Activated naive CD4-positive, alpha-beta T cell treated with Interleukin-2 at 50 U/mL for 16 hours (primary cell): ENCODE measurements at places on chromosomes 6 and 20.

DNA sequence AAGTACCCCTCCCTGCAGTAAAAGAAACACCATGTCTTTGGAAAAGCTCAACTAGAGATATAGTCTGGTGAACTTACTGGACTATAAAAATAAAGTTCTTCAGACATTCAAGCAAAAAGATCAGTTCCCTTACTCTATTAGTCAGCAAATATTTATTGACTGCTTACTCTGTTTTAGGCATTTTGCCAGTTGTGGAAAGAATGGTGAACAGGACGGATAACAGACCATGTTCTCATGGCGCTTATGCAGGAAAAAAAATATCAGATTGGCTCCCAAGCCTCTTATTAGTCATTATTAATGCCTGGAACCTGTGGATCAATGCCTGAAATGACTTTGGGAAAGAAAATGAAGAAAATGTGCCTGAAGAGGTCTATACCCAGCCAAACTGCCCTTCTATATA, 282.2 kb upstream of the EPHA7 start:
- no peak for DNase-seq

- DNase-seq = no peak
Observed at GRCh38 chr20:63134201-63134612, 81.7 kb downstream of the YTHDF1 start.

DNA sequence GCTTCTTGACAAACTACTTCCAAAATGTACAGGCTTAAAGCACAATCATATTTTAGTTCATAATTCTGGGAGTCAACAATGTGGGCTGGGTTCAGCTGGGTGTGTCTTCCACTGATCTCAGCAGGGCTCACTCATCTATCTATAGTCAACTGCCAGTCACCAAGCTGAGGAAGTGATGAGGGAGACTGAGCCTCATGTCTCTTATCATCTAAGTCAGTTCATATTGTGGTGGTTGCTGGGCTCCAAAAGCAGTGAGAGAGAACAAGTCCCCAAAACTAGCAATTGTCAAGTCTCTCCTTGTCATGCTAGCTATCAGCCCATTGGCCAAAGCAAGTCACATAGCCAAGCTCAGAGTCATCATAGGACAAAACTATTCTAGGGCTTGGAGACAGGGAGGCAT, 465.9 kb upstream of the ARID1B start:
- DNase-seq = no peak

GRCh38 chr6:138275976-138276375, 57.7 kb upstream of the PBOV1 start:
- no peak for DNase-seq

DNA sequence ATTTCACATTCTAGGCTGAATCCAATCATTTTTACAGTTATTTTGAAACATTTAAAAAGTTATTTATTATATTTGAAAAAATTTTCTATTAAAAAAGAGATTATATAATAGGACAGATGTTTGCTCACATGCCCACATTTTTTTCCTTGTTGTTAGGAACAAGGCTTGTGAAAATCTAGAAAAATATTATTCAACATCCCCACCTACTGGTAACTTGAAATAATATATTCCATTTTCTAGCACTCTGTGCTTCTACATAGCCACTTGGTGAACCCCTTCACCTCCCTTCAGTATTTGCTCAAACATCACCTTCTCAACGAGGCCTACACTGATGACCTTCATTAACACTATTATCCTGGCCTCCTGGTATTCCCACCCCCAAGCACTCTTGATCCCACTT, 18.3 kb upstream of the GPRC6A start:
- DNase-seq = no peak

- DNase-seq = no peak
Observed at GRCh38 chr20:1122388-1123315, 4.2 kb downstream of the PSMF1 start.

GRCh38 chr6:40585651-40586269, 1.4 kb downstream of the LRFN2 start:
- no peak for DNase-seq

DNA sequence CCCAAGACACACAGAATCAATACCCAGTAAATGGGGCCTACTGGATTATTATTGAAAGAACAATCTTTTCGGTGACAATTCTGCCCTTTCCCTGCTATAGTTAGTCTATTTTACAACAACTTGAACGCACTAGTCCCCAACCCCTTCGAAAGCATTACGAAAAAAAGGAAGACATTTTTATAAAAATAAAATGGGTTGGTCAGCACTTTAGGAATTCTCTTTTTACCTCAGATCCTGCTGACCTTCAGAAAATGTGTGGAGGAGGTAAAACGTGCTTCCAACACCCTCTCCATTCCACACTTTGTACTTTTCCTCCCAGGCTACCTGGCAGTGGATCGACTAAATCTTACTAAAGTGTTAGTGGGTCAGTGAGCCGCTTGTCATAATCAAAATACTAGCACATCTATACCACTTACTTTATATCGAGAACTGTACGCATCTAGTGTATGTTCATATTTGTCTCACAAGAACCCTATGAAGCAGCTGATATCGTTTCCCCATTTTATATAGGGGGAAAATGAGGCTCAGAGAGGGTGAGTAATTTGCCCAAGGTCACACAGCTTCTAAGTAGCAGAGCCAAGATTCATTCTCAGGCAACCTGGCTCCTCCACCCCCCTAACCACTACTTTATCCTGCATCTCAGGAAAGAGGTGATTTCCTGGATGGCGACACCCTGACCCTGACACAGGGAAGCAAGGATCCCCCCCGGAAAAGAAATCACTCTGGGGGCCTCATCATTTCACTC, 10.6 kb downstream of the NFATC2 start:
- DNase-seq = no peak

- no peak for DNase-seq
Observed at GRCh38 chr6:132614554-132614953, 9.5 kb downstream of the TAAR2 start.

DNA sequence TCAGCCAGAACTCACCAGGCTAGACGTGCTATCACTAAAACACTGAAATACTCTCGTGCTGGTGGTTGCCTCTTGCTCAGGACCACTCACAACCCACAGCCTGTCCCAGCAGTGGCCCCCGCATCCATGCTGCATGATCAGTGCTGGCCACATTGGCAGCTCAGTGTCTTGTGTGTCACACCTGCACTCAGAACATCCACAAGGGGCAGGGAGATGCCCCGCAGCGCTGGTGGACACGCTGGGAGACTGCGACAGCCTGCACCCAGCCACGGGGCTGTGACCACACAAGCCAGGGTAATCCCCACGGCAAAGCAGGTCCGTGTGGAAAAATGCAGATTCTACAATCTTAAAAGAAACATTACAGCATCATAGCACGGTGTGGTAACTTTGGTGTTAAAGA, 23.9 kb upstream of the APMAP start:
- DNase-seq = no peak

GRCh38 chr20:57346477-57346876, 4.6 kb upstream of the RAE1 start:
- peak; percentile 69 for DNase-seq

- DNase-seq = no peak
Observed at GRCh38 chr20:50468378-50468798, 41.8 kb upstream of the PTPN1 start.

- DNase-seq = no peak
Observed at GRCh38 chr20:20167698-20168097, 115.4 kb downstream of the CFAP61 start.

DNA sequence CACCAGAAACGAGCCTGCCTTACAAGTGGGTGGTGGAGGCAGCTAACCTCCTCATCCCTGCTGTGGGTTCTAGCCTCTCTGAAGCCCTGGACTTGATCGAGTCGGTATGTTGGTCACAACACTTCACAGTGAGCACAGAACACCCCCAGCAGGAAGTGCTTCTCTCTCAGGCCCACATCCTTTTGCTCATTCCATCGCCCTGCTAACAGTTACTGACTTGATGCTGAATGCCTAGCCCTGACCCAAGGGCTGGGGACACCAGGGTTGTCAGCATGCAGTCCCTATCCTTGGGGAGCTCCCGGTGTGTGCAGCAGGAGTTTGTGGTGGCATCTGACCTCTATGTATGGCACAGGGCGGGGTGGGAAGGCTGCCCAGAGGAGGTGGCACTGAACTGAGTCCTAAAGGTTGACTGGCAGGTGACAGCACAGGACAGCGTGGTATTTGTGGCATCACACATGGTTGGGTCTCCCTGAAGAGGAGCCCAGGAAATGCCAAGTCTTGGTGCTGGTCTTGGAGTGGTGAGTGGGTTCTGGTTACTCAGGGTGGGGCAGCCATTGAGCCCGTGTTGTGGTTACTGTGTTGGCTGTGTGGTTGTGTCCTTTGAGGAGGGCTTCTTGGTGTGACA, 26.7 kb downstream of the GTSF1L start:
- DNase-seq = no peak

- no peak for DNase-seq
Observed at GRCh38 chr6:153167907-153168306, 36.8 kb upstream of the RGS17 start.

- DNase-seq = no peak
Observed at GRCh38 chr6:14440215-14440910, 322.8 kb downstream of the CD83 start.

GRCh38 chr6:147903931-147904330, 395.4 kb downstream of the SAMD5 start:
- DNase-seq = no peak

GRCh38 chr6:147160593-147160992, 43.6 kb upstream of the STXBP5 start:
- DNase-seq = no peak

GRCh38 chr6:42519779-42520178, 44.0 kb upstream of the UBR2 start:
- DNase-seq = no peak

- DNase-seq = peak; percentile 80
Observed at GRCh38 chr20:31722257-31723068, at the start of gene BCL2L1. BCL2L1 (minus strand) TSS chr20:31722868; CDS start chr20:31722218, 650 bp downstream.

GRCh38 chr20:5715071-5715841, 34.9 kb upstream of the SHLD1 start:
- peak; percentile 10 for DNase-seq

- DNase-seq = no peak
Observed at GRCh38 chr20:41654292-41654691, 36.1 kb upstream of the CHD6 start.

DNA sequence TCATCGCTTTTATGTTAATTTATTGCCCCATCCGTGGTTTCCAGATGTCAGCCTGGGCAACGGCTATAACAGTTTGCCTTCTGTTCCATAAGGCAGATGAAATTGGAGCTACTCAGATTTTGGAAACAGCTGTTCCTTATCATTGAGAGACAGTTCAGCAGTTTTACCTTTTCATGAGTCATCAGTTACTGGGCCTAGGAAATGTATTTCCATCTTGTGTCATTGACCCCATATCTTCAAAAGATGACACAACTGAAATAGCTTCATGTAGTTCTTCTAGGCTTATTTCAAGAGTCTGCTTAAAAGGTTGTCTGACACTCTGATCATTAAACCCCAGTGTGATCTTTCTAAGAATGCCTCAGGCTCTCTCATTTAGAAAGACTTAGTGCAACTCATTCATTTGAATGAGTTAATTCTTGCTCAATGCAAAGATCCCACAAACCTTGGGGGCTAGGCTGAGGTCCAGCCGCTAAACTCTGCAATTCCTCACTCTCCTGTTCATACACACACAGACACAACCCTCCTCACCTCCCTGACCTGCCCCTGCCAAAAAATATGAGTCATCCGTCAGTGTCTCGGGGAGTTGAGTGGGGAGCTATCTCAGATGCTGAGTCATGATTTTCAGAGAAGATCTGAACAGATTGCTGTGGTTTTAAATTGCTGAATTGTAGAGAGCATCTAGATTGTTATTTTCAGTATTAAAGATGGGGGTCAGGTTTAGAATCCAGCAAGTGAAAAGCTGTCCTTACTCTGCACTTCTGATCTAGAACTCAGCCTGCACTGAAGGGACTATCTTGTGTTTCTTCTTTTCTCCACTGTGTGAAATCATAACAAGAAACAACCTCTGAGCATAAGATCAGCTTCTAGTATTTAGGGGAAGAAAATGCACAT, 61.8 kb downstream of the RPP40 start:
- DNase-seq = peak; percentile 60
